ENCODE measurements at places on chromosomes 16 and 17.

- no peak for DNase-seq
Observed at GRCh38 chr17:2933606-2934005, 129.8 kb downstream of the OR1D5 start.

DNA sequence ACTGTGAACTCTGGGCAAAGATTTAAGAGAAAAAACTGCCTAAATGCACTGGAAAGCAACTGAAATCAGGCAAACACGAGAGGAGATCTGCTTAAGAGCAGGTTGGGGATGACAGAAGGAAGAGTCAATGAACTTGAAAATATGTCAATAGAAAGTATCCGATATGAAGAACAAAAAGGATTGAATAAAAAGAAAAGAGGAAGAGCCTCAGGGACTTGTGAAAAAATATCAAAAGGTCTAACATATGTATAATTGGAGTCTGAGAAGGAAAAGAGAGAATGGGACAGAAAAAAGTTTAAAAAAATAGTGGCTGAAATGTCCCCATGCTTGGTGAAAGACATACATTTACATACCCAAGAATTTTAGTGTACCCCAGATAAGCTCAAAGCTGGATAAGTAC lies 195.5 kb downstream of the COPRS start:
- DNase-seq: no peak

DNA sequence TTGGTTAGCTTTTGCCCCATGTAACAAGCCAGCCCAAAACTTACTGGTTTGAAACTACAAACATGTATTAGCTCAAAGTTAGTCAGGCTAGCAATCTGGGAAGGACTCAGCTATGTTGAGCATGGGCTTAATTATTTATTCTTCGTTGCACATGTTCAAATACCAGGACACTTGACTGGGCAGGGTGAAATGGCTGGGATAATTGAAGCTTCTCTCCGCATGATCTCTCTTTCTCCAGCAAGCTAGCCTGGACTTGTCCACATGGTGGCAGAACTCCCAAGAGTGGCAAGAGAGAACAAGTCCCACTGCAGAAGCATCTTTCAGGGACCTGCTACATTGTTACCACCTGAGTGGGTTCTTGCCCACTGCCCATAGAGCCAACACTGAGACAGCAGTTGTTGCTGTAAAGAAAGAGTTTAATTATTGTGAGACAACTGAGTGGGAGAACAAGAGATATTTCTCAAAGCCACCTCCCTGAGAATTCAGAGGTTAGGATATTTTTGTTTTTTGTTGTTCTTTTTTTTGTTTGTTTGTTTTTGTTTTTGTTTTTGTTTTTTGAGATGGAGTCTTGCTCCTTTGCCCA lies 16.8 kb upstream of the ATF7IP2 start:
- DNase-seq: no peak

DNA sequence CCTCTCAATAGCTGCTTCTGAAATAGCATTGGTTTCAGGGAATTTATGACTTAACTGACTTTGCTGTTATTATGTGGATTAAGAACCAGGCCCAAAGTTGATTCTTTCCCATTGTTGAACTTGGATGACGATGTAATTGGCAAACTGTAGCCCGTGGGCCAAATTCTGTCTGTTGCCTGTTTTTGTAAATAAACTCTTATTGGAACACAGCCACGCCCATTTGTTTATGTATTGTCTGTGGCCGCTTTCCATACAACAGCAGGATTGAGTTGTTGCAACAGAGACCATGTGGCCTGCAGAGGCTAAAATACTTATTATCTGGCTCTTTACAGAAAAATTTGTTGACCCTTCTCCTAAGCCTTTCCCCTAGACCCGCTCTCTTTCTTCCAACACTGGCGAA lies 31.6 kb downstream of the NTN1 start:
- peak; percentile 20 for DNase-seq

Measured in AG10803 (cell line).